ENCODE measurements at places on chromosomes 11 and 22.

DNA sequence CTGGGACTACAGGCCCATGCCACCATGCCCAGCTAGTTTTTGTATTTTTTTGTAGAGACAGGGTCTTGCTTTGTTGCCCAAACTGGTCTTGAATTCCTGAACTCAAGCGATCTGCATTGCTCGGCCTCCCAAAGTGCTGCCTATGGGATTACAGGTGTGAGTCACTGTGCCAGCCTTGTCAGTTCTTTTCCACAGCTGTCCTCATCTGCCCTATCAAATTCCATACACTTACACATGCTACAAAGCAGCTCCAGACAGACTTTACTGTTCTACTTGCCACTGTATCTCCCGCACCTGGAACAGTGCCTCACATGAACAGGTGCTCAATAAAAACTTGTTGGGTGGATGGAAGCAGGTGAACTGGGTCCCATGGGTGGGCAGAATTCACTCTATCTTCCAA lies 8.2 kb downstream of the STX5 start:
- DNase-seq, result no peak

- DNase-seq, result no peak
Measured at GRCh38 chr11:118112711-118113430, 26.1 kb upstream of the SMIM35 start.

DNA sequence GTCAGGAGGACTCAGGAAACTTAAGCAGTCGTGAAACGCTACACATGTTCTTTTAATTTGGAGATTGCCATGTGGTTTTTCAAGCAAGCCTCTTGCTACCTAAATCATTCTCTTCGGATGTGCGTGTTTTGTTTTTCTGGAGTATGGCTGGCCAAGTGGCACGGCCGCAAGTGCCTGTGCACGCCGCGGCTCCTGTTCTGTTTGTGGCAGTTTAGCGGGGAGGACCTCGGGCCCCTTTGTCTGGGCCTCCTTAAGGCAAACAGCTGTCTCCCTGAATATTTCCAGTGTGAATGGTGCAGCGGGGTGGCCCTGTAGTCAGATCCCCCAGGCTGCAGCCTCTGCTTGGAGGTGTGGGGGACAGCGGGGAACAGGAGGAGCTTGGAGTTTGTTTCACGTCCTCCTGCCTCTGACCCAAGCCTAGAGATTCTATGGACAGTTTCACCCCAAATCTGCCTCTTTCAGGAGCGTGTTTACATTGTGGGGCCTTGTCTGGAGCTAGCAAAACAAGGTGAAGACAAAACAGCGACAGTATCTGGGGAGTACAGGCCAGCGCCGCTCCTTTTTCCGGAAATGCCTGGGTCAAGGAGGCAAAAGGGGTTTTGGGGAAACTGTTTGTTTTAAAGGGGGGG lies 1.3 kb downstream of the LRP5 start:
- DNase-seq, result no peak

- no peak for DNase-seq
Measured at GRCh38 chr22:30978304-30978962, 9.4 kb downstream of the TUG1 start.

DNA sequence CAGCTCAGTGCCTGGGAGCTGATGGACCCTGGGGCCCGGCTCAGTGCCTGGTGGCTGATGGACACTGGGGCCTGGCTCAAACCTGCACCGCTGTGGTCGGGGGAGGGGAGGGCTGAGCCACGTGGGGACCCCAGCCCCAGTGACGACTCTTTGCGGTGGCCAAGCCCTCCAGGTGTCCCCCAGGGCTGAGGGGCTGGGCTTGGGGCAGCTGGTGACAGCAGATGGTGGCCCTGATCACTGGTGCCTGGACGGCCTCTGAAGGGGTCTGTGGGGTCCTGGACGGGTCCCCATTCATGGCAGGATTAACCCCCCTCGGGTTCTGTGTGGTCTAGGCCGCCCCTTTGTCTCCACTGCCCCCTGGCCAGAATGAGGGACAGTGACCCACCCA lies 3.4 kb upstream of the MUC5B start:
- no peak for DNase-seq

DNA sequence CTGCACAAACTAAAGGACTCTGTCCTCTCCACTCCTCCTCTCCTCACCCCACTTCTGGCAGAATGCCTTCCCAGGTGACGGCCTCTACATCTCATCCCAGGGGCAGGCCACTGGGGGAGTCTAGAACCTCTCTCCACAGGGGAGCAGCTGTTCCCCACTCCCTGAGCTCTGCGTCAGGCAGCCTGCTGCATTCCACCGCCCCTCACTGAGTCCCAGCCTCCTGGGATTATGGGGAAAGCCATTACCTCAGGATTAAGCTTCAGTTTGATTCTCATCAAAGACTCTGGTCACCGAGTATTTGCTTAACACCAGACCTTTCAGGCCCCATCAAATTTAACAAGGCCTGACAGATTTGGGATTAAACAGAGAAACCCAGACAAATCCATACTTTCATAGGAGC lies 405.9 kb downstream of the NXPE2 start:
- no peak for DNase-seq
